ENCODE measurements at places on chromosomes 11 and 22. TPM values are rescaled to one million over a fixed set of nuclear protein-coding genes. Genes with fewer than 3 reads are reported as not detected.

DNA sequence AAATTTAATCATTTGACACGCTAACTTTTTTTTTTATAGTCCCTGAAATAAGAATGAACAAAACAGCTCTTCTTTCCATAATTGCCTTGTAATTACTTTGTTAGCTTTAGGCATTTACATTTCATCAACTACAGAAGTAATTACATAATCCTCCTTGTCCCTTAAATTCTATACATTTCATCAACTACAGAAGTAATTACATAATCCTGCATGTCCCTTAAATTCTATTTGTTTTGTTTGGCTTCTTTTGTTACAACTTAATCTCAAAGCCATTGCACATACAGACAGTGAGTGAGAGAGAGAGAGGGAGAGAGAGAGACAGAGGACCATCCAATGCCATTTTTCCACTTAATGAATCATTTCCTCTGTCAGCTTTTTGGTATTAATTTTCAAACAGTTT lies 873.2 kb downstream of the METTL15 start:
- DNase-seq, result no peak

GRCh38 chr11:19813158-19813879 lies 100.7 kb downstream of the NAV2 start:
- no peak for DNase-seq

DNA sequence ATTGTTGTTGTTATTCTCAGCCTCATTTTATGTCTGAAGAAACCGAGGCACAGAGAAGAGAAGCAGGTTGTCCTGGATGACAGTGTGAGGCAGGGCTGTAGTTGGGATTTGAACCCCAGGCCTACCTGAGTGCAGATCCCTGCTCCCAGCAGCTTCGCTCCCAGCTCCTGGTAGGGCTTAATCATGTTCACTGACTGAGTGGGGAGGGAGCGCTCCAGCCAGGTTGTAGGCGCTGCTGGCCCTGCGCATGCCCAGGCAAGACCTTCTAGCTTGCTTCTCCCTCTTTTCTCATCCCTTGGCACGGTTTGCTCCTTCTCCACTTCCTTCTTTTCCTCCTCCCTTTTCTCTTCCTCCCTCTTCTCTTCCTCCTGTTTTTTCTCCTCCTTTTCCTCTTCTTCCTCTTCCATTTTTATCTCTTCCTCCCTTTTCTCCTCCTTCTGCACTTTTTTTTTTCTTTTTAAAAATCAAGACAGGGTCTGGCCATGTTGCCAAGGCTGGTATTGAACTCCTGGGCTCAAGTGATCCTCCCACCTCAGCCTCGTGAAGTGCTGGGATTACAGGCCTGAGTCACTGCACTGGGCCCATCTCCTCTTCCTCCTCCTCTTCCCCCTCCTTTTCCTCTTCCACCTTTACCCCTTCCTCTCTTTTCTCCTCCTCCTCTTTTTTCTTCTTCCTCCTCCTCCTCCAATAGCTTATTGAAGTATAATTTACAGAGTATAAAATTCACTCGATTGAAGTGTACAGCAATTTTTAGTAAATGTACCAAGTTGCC lies 109.3 kb downstream of the KIAA1671 start:
- DNase-seq, result no peak

STK33 gene
- total RNA-seq, result not detected

HIKESHI gene
- 57.7 TPM for total RNA-seq

DNA sequence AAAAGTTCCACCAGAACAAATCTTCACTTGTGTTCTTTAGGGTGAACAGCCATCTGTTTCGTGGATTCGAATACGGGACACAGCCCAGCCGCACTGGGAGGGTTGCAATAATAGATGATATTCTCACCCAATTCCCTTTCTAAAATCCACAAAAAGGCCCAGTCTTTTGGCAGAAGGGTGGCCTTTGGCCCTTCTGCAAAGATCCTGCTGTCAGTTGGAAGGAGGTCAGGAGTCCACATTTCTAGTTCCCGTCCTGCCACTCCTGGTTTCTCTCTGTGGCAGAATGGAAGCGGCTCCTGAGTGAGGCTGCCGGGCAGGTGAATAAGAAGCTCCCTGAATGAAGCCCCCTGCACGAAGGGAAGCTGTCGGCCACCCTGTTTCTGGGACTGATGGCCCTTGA lies 11.2 kb upstream of the LINC01488 start:
- no peak for DNase-seq

DNA sequence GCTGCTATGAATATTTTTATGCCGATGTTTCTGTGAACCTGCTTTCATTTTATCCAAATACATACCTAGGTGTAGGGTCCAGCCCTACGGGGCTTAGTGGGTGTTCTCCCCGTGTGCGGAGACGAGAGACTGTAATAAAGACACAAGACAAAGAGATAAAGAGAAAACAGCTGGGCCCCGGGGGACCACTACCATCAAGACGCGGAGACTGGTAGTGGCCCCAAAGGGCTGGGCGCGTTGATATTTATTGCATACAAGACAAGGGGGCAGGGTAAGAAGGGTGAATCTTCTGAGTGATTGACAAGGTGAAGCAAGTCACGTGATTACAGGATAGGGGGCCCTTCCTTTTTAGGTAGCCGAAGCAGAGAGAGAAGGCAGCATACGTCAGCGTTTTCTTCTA lies 920.1 kb downstream of the BRD1 start:
- no peak for DNase-seq

- DNase-seq, result no peak
Measured at GRCh38 chr11:6151117-6151516, 19.0 kb downstream of the OR52B2 start.

DUSP8 gene
- total RNA-seq, result 0.07 TPM

- DNase-seq, result no peak
Measured at GRCh38 chr11:14185461-14185860, 173.5 kb downstream of the RRAS2 start.

DNA sequence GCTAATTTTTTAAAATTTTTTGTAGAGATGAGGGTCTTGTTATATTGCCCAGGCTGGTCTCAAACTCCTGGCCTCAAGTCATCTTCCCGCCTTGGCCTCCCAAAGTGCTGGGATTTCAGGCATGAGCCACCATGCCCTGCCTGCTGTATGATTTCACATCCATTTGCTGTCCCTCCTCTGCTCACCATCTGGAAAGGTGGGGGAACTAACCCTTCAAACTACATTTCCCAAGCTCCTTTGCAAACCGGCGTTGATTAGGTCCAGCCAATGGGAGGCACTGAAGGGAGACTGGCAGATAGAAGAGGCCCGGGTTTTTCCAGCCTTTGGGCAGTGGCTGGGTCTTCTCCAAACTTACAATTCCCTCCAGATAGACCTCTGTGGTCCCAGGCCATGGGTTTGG lies 19.3 kb downstream of the RFPL1 start:
- DNase-seq, result peak; percentile 22

DNA sequence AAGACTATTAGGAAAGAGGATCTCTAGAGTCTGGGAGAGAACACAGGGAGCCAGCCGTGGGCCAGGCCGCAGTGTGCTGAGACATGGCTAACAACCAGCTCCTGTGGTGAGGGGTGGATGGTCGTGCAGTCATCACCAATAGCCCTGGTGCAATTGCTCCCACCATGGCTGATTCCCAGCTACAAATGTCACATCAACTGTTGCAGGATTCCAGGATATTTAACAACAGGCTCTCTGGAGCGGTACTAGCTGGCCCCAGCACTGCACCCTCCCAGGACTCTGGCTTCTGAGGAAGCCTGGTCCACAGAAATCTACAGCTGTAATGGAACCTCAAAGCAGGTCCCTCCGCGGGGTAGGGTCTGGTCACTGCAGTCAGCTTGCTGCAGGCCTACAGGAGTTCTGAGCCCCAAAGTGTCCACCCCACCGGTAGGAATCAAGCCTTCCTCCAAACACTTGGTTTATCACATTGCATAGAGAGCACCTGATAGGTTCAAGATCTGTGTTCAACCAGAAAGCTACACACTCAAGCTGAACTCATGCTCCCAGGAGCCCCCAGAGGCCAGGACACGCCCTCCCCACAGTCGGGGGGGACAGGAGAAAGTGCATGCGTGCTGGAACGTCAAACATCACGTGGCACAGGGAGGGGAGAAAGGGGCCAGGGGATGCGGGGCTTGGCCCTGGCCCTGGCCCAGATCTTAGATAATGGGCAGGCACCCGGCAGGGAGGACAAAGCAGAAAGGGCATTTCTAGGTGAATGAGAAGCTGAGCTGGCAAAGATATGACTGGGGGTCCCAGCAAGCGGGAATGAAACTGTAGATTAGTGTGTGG lies 609.0 kb downstream of the TBC1D22A start:
- no peak for DNase-seq

GRCh38 chr11:87712802-87713202 lies 462.4 kb downstream of the RAB38 start:
- DNase-seq, result no peak
